ENCODE measurements at places on chromosomes 7 and 10.

GRCh38 chr10:11147722-11148121 lies 130.1 kb downstream of the CELF2 start:
- DNase-seq: no peak

DNA sequence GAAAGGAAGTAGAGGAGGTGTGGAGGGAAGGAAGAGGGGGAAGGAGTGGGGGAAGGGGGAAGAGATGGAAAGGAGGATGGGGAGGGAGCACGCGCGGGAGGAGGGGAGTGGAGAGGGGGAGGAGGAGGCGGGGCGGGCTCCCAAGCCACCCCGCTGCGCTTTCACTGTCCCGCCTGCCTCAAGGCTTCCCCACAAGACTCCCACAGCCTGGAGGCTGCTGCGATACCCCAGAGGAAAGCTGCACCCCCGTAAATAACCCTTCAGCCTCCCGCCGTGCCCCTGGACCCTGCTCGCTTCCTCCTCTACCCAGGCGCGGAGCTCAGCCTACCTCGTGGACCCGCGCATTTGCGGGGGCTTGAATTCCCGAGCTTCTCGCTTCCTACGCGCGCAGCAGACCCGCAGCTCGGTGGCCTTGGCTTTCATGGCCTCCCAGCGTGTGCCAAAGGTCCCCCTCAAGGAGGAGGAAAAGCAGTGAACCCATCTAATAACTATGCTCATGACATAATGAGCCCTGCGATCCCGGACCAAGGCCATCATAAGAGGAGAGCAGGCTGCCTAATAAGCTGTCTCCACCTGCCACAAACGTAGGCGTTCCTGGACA lies at the start of gene C10orf67:
Gene C10orf67 (minus strand): TSS at position 557 of the 601 bp plus-strand sequence. CDS start 23 bp downstream, at position 534.
- no peak for DNase-seq

DNA sequence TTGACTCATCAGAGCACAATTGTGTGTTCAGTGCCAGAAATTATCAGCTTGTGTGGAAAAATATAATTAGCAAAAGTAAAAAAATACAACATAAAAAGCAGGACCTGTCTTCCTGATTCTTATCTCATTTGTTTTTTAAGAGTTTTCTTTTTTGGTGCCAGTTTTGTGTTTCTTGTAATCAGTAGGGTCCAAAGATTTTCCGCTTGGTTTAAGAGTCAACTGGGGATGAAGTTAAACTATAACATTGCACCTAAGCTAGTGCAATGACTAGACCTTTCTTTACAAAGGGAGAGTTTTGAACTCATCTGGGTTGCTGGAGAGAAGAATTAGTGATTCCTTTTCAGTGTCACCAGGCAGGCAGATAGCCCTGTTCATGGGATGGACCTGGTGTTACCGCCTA lies 113.4 kb downstream of the PLPP4 start:
- no peak for DNase-seq

DNA sequence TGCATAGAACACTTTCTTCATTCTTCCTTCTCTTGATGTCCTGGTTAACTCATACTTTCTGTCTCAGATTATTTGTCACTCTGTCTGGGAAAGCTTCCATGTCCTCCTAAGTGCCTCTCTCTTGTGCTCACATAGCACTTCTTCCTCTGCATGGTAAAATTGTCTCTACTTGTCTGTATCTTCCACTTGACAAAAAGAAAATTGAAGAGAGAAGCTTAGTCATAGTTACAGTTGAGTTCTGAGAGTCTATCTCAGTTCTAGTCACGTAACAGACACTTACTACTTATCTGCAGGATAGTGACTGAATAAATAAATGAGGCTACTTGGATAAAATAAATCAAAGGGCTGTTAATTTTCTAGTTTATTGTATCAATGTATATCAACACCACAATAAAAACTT lies 458.1 kb downstream of the HTR7 start:
- no peak for DNase-seq

DNA sequence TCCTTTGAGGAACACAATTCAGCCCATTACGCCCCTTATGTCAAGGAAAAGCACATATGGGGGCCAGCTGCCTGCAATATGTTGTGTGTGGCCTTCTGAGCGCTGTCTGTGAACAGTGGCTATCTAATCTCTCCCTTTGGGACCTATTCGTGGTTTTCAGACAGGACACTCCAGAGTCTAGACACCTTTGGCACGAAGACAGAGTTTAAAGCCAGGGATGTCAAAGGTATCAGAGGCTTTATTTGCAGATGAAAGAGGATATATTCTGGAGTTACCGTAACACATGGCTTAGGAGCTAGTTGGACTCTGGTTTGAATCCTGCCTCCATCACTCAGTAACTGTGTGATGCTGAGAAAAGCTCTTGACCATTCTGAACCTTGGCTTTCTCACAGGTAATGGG lies 14.8 kb upstream of the EEPD1 start:
- DNase-seq: no peak

GRCh38 chr7:142746264-142746663 lies 3.0 kb upstream of the PRSS1 start:
- DNase-seq: no peak

DNA sequence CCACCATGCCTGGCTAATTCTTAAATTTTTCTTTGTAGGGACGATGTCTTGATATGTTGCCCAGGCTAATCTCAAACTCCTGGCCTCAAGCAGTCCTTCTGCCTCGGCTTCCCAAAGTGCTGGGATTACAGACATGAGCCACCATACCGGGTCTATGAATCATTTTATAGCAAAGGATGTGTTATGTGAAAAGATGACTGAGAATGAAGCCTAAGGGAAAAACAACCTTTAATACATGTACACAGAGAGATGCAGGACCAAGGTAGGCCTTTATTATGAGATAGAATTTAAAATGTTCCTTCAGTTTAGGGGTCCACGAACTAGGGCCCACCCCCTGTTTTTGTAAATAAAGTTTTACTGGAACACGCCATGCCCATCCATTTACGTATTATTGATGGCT lies 41.0 kb downstream of the UBE2H start:
- DNase-seq: no peak

DNA sequence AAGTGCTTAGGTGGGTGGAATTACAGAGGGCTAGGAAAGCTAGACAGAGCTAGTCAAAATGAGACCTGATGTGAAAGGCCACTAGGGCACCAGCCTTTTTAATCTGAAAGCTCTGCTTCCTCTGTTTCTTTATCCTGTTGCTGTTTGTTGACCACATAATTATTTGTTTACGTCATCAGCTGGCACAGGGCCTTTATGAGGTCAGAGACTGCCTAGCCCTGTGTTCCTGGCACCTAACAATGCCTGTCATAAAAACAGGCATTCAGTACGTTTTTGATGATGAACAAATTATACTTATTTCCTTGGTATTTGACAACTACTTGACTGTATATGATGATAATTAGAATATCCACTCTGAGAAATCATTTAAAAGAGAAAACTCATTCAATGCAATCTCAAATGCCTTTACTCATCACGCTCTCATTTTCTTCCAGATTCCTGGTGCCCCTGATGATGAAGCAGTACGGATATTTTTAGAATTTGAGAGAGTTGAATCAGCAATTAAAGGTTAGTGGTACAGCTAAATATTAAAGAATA lies 26.0 kb downstream of the RBM17 start:
- DNase-seq: no peak

DNA sequence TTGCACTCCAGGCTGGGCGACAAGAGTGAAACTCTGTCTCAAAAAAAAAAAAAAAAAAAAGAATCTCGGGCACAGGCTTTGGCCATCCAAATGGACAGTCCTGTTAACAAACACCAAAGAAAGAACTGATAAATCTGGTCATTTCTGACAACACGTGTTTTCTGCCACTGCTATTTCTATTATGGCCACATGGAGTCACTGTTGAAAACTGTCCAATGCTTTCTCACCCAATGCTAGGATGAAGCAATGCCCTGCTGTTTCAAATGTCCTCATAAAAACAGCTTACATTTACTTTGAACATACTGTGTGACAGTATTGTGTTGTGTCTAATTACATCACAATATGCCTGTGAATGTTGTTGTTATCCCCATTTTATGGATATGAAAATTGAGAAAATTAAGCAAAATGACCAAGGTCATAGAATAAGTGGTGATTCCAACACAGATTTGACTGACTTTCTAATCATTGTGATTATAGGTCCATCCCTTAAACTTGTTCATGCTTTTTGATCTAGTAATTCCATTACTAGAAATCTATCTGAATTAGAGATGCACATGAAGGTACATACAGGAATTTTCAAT lies 19.9 kb upstream of the MAP3K8 start:
- DNase-seq: no peak

- no peak for DNase-seq
Measured at GRCh38 chr7:116087291-116087690, 56.7 kb upstream of the TFEC start.

DNA sequence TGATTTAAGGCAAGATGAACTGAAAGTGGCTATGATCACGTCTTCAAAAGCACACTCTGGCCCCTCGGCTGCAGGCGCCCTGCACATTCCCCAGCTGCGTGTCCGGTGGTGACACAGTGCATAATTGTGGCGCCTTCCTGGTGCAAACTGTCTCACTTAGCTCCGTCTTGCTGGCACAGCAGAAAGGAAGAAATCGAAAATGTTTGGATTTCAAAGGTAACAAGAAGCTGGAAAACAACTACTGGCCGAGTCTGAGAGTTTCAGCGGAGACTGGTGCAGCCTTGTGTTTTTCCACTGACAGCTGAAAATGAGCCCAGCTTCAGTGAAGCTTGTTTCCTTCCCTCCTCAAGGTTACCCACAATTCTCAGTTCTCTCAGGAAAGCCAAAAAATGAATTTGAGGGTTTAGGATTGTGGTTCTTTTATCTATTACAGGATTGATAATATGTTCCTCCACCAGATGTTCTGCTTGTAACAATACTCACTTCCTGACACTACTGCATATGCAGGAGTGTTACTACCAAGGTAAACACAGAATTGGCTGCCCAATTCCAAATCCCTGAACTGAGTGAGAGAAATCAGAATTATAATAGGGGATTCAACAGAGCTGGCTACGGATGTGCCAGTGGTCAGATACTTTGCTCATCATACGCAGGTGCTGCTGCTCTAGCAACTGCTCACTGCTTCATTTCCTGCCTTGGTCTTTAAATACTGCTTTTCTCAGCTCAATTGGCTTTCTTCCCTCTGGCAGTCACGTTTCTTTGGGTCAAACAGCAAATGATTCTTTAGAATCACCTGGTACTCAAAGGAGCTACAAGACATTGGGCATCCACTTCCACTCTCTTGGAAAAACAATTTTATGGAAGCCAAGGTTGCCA lies 63.7 kb downstream of the TRUB1 start:
- no peak for DNase-seq

All from Right ventricle myocardium inferior (tissue), 1 donor.